ENCODE measurements at places on chromosomes 5 and 9.

GRCh38 chr5:91703128-91703527, 320.0 kb upstream of the ARRDC3 start:
- DNase-seq, result no peak

- DNase-seq, result no peak
Measured at GRCh38 chr9:124003636-124004349, 7.8 kb upstream of the LHX2 start.

DNA sequence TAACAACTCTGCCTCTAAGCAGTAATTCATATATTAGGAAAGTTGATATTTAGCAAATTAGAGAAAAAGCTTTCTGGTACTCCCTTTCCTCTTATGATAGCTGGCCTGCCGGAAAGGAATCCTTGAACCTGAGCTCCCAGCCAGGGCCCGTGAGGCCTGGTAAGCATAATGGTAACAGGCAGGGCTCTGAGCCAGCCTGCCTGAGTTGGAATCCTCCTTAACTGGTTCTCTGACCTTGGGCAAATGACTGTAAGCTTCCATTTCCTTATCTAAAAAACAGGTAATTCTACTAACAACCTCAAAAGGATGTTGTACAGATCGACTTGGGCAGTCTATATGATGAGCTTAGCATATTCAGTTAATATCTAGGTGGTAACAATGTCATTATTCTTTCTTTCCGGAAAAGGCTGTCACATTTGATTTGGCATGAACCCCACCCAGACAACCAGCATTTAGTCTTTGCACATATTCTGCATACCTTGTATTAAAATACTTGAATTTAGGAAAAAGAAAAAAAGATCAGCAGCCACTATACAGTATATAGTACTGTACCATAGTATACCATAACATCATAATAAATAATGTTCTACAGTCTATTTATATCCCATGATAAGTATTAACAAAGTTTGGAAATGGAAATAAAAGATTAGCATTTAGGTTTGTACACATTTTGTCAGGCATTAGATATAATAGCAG, 55.7 kb upstream of the MAP3K1 start:
- no peak for DNase-seq

DNA sequence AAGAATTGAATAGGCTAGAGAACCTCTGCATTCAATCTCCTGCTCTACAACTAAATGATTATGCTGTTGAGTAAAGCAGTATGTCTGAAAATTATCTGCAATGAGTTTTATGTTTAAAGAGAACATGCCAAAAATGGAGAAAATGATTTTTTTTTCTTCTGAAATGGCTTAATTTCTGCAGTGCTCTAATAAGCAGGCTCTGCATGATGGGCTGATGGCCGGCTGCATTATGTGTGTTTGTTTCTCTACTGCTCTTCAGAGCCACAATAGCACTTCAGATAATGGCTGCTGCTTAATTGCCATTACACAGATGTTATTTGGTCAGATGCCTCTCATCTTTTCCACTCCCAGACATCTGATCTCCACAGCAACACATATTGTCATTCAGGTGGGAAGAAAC, 286.4 kb upstream of the DMAC1 start:
- peak; percentile 38 for DNase-seq

- no peak for DNase-seq
Measured at GRCh38 chr9:132743931-132744479, 73.7 kb downstream of the GTF3C4 start.

DNA sequence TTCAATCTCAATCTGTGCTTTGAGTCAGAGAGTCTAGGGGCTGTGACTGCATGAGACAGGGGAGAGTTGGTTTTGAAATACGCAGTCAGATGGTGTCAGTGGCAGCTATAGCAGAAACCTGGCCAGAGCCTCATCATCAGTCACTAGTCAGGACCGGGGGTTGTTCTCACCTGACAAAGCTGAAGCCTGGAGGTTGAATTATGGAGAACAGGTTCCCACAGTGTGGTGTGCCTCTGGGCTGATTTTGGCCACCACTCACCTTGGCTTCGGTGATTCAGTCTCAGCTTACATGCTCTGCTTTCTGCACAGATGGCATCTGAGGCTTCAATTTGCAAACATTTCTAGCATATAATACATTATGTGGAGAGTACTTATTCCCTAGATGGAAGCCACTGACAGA, 387.3 kb downstream of the YTHDC2 start:
- no peak for DNase-seq

GRCh38 chr9:36332006-36332405, 68.1 kb downstream of the RNF38 start:
- no peak for DNase-seq

- DNase-seq, result no peak
Measured at GRCh38 chr9:16811987-16812685, 58.3 kb downstream of the BNC2 start.

DNA sequence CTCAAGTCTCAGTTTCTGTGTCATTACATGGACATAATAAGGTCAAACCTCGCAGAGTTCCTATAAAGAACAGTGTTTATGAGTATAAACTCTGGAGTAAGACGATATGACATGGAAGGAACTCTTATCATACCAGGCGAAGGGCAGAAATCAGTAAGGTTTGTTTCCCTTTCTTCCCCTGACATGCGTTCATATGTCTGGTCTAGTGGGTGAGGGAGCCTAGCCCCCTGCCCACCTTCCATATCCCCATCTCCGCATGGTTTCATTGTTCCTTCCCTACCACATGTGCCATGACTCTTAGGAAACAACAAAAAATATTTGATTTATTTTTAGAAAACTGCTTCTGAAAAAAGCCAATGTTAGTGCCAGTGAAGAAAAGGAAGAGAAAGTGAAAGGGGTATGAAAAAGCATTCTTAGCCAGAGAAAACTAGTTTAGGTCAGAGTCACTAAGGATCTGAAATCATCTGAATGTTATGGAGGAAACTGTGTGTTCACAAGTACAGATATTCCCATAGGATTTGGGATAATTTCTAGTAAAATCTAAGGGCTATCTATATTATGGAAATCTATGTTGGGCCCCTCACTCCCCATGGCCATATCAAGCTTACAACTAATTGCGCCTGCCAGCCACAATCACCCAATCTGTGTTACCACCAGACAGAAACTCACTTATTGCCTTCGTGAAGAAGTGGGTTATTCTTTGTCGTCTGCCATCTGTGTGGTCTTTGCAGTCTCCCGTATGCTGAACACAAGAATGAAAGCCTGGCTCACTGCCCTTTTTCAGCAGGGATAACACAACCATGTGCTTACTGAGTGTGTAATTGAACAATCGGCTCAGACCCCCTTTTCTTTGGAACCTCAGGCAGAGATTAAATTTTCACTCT, 19.9 kb upstream of the HMHB1 start:
- no peak for DNase-seq

GRCh38 chr5:5598547-5599113, 176.2 kb downstream of the ICE1 start:
- no peak for DNase-seq

DNA sequence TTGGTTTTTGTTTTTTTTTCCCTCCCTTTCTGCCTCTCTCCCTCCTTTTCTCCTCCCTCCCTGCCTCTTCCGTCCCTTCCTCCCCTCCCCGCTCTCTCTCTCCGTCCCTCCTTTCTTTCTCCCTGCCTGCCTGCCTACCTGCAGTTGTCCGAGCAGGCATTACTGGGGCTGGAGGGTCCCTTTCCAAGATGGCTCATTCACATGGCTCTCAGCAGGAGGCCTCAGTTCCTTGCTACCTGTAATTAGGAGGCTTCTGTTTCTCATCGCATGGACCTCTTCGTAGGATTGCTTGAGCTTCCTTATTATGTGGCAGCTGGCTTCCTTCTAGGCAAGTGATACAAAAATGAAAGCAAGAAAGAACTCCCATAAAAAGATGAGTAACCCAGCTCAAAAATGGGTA, 8.0 kb downstream of the RGS3 start:
- DNase-seq, result no peak

DNA sequence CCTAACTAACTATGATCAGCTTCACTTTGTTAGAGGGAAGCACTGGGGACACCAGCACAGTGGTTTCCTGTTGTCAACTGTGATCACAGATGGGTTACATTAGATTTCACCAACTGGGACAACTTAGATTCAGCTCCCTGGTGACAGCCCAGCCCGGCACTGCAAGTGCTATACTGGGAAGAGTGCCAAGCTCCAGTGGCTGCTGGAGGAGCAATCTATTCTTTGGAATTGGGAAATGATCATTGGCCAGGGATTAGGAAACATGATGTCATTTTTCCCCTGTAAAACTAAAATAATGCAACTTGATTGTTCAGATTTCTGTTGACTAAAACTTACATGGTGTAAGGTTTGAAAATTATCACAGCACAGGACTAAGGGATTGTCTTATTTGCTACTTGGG, 33.2 kb downstream of the PTGR1 start:
- no peak for DNase-seq

GRCh38 chr9:132849185-132849706, 28.8 kb downstream of the AK8 start:
- no peak for DNase-seq

GRCh38 chr5:100903039-100903887, at the start of gene ST8SIA4:
Gene ST8SIA4, minus strand, starts transcription at chr5:100903282. Its CDS starts 327 bp downstream, at chr5:100902955.
- peak; percentile 84 for DNase-seq

GRCh38 chr9:84781931-84782866, 112.7 kb downstream of the NTRK2 start:
- DNase-seq, result no peak

DNA sequence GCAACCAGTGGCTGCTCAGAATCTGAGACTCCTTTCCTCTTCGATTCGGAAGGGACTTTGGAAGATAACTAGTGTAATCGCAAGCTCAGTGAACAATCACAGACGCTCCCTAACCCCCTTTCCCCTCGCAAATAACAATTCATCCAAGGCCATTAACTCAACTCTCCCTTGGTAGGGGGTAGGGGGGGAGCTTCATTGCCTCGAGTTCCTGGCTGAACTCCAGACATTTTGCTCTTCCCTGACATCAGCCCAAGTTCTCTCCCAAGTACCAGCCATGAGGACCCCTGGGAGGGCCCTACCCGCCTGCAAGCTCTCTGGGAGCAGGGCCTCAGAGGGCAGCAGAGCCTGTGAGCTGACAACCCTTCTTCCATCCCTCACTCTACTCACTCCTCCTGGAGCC, 8.4 kb downstream of the FAM163B start:
- no peak for DNase-seq

- DNase-seq, result no peak
Measured at GRCh38 chr5:173496129-173496882, 120.1 kb downstream of the BOD1 start.

DNA sequence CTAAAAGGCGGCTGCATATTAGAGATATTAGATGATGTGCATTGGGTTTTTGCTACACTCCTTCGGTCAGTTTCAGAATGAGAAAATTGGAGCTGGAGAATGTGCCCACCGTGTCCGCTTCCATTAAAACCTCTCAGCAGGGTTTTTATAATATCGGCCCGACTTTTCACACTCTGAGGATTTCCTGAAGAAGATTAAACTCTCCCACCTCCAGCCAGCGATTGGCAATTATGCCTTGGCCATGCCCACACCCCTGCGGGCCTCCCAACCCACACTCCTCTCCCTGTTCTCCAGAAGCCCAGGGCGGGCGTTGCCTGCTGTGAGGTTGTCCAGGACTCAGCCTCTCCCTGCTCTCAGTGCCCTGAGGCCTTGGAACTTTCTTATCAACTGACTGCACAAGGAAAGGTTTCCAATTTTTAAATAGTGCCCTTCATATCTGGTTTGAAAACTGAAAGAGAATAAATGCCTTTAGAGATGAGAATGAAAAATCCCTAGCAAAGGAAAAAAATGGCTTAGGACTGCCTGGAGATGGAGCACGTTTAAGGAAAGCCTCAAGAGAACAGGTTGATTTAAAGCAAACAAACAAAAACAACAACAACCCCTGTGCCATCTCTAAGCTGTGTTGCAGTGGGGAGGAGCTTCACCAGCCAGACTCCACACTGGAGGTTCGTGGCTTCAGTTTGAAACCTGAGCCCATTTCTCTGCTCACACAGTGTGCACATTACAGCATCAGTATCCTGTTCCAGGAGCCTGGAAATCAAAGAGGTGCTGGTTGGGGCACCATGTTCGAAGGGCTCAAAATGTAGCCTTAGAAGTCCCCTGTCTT, 292.9 kb downstream of the NSG2 start:
- DNase-seq, result peak; percentile 3

DNA sequence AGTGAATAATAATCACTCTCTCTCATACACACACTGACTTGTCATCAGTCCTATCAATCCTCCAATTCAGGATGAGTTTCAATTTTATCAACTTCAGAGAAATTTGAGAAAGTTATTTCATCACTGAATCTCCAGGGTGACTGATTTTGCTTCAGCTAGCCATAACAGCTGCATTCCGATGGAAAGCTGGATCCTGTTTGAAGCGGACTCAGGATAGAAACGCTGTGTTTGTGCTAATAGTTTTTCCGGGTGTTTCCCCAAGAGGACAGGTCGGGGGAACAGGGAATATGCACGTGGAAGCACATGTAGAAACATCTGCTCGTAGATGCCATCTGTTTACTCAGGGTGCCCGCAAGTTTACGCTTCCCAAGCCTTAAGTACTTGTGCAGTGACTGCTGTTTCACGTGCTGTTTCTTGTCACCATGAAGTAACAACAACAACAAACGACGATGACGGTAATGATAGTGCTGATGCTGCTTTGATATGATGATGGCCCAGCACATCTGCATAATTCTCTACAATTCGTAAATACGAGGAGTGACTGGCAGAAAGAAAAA, 263.7 kb upstream of the DAPK1 start:
- no peak for DNase-seq

DNA sequence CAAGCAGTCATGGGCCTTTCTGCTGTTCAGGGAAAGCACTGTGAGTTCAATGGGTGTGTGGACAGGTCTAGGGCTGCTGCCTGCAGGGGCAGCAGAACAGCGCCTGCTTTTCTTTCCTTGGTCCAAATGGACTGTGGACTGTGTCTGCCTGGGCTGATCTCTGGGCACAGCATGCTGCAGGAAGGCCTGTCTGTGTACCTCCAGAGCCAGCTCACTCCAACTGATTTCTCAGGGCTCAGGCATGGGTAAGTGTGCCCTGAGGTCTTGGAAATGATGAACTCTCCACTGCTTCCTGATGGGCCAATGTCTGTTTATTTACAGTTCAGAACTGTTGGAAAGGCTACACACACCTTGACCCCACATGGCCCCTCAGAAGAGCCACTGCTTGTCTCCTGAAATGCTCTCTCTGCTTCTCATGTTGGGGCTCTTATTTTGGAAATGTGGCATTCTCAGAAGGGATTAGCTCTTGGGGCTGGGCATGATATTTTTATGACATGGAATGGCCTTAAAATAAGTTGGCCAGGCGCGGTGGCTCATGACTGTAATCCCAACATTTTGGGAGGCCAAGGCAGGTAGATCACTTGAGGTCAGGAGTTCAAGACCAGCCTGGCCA, 27.0 kb downstream of the SLC22A4 start:
- DNase-seq, result no peak
